A549 treated with DMSO at 1 μM for 4 hours (cell line): ENCODE measurements at places on chromosomes 2 and 18. TPM values are rescaled to one million over a fixed set of nuclear protein-coding genes. Genes with fewer than 3 reads are reported as not detected.

MXD1 gene
- total RNA-seq, result 2.3 to 3.6 TPM (median 2.7 TPM) in 5 replicates

FAM117B gene
- total RNA-seq, result 2.3 to 3.2 TPM (median 2.8 TPM) in 5 replicates

CHAC2 gene
- 12.3 to 17.0 TPM (median 15.5 TPM) in 5 replicates for total RNA-seq

CRYGD gene
- not detected in 5 replicates for total RNA-seq

RPE gene
- 58.9 to 69.4 TPM (median 68.0 TPM) in 5 replicates for total RNA-seq

CCDC148 gene
- 0.13 to 0.55 TPM (median 0.38 TPM) in 5 replicates for total RNA-seq

ATG16L1 gene
- 49.2 to 59.4 TPM (median 51.6 TPM) in 5 replicates for total RNA-seq

SERPINB12 gene
- not detected in 5 replicates for total RNA-seq

CROCC2 gene
- not detected in 5 replicates for total RNA-seq

SLC66A2 gene
- 13.9 to 17.5 TPM (median 17.4 TPM) in 5 replicates for total RNA-seq

RAMP1 gene
- not detected in 5 replicates for total RNA-seq

PDCD1 gene
- total RNA-seq, result not detected in 5 replicates

SCTR gene
- not detected in 5 replicates for total RNA-seq

RABL2A gene
- total RNA-seq, result 6.9 to 10.8 TPM (median 9.1 TPM) in 5 replicates

GLI2 gene
- total RNA-seq, result 21.5 to 30.4 TPM (median 26.2 TPM) in 5 replicates

ANKRD30B gene
- not detected in 5 replicates for total RNA-seq

FZD7 gene
- 5.9 to 8.4 TPM (median 7.4 TPM) in 5 replicates for total RNA-seq

UGT1A1 gene
- 0.68 to 0.96 TPM (median 0.88 TPM) in 5 replicates for total RNA-seq

PCARE gene
- not detected in 5 replicates for total RNA-seq
